ENCODE measurements at places on chromosomes 12 and 14.

DNA sequence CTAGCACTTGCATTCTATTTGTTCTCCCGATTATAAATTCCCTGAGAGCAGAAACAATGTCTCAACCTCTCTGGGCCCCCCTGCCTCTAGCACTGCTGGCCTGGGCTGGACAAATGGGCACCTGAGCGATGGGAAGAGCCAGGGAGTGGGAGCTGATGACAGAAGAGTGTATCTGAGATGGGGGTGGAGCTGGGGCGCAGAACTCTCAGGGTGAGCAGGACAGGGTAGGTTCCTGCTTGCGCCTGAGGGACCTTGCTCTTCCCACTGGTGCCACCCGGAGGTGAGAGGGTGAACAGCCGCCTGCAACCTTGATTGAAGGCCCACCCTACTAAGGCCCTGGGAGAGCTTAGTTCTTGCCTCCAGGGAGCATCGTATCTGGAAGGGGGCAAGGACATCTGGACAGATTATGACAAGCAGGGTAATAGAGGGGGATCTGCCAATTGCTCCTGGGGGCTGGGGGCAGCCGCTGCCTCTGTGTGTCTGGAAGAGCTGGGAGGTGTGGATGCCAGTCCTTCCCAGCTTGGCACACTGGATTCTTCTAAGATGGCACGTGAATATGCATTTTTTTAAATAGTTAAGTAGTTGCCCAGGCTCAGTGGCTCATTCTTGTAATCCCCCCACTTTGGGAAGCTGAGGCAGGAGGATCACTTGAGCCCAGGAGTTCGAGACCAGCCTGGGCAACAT lies 43.0 kb upstream of the TSPAN9 start:
- peak; percentile 74 for DNase-seq

GRCh38 chr12:67540920-67541624 lies 107.5 kb upstream of the DYRK2 start:
- no peak for DNase-seq

DNA sequence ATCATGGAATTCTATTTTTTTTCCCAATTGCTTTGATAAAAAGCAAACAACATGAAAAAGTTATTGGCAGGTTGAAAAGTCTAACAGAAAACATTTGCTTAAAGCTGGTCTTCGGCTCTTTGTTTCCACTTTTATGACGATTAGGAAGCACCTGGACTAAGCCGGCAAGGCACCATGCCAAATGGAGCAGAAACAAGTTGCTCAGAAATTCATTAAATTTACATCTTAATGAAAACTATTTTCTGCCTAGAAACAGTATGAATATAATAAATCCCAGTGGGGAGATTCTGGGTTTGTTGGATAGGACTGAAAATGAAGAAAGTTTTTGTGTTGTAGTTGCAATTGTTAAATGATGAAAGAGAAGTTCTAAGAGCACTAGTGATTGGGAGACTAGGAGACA lies 51.4 kb upstream of the OR9K2 start:
- DNase-seq = no peak

DNA sequence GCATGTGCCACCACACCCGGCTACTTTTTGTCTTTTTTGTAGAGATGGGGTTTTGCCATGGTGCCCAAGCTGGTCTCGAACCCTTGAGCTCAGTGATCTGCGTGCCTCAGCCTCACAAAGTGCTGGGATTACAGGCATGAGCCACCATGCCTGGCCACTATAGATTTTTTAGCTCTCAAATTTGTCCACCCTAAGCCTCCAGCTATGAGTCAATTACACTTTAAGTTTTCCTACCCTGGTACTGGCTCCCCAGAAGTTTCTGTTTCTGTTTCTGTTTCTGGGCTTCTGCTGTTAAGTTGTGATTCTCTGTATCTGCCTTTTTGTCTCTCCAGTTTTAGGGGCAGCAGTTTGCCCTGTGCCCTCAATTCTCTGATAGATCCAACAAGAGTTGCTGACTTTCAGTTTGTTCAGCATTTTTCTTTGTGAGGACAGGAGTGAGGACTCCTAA lies 4.4 kb upstream of the TINF2 start:
- no peak for DNase-seq

DNA sequence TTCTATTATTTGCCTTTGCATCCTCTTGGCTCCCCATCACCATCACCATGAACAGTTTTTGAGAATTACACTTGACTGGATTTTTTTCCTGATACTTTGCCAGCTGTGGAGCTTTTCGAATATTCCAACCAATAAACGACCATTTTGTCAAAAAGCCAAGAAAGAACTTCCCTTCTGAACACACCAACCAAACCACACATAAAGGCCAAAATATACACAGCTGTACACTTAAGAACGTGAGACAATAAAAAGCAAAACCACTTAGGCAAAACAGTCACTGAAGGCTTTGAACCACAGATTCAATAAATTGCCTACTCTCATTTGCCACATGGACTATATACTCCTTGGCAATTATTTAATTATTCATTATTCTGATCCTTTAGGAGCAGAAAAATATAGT lies 1.1 kb downstream of the C14orf93 start:
- no peak for DNase-seq

DNA sequence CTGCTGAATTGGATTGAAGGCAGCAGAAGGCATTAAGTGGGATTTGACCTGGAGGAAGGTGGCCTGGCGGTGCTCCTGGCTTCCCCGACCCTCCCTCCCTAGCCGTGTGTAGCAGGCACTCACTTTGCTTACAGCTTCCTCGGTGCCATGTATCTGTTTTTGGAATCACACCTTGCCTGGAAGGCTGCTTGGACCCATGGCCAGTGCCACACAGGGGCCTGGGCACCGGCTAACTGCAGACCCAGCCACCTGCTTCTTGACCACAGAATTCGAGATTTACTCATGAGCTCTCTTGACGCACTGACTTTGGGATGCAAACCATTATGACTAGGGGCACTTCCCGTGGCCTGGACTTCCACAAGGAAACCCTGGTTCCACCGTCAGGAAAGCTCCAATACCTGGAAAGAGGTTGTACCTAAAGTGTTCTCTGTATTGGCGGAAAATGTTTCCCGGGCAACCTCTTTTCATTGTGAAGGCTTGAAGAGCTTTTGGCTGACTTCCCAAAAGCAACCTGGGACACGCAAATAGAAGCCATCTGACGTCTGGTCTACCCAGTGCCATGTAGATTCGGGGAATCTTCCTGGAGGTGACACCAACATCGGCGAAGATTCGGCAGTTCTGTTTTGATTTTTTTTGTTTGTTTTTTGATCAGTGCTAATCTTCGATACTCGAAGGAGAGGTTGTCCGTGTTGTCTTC lies 125.6 kb upstream of the RTL1 start:
- no peak for DNase-seq

GRCh38 chr12:93634416-93634815 lies 42.8 kb upstream of the CRADD start:
- DNase-seq = no peak

DNA sequence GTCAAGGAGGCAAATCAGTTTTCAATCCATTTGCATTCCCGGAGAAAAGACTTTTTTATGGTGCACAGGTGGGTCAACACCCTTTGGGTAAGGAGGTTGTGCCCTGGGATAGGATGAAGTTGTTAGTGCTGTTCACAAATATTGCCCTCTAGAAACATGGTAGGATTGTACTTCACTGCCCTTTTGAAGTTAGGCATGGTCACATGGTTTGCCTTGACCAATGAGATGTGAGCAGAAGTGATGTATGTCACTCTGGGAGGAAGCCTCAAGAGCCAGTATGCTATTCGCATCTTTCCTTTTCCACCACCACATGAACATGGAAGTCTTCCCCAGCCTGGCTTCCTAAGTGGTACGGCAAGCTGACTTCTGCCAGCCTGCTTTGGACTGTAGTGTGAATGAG lies 182.7 kb downstream of the TMX1 start:
- no peak for DNase-seq

GRCh38 chr12:126811391-126811790 lies 1455.6 kb upstream of the TMEM132C start:
- DNase-seq = no peak

DNA sequence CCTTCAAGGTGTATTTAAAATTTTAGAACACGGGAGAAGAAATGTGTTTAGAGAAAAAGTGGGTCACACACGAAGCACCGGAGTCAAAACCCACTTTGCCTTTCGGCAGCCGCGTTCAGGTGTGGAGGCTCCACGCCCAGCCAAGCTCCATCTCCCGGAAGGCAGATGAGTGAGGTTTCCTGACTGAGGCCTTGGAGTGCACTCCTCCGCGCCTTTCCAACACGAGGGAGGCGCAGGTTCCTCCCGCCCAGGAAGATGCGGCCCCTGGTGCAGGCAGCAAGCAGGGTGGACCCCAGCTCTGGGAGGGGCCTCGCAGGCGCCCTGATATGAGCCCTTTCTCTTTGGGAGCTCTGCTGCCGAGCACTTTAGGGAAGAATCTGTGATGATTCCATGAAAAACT lies 22.5 kb downstream of the MTA1 start:
- DNase-seq = no peak

DNA sequence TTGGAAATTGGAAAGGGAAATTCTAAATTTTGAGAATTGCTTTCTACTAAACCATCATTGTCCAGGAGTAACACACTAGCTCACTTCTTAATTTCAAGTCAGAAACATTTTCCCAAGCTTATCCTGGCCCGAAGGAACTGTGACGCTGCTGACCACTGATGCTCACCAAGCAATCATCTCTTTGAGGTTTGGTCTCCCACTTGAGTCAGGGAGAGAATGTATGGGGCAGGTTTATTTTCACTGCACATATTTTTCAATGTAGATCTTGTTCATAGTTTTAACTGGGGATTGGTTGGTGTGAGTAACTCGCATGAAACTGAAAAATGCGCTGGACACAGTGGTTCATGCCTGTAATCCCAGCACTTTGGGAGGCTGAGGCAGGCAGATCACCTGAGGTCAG lies 12.9 kb upstream of the RNASE10 start:
- no peak for DNase-seq

- DNase-seq = no peak
Observed at GRCh38 chr12:25469368-25469767, 83.7 kb downstream of the LMNTD1 start.

GRCh38 chr12:52247622-52248540 lies 14.8 kb downstream of the KRT7 start:
- no peak for DNase-seq

DNA sequence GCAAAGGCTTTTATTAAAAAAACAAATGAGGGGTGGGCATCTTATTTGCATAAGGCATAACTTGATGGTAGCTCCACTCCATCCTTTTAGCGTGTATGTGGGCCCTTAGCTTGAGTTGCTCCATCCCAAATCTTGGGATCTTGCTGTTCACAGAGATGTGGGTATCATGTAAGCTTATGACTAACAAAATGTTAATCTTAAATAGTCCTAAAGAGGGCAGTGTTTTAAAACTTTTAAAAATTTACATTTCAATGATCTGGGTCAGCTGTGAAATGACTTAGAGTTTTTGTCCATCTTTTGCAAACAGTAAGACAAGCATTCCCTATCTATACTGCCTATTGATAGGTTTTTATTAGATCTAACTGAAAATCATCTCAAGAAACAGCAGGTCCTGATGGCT lies 86.0 kb downstream of the SLCO1A2 start:
- no peak for DNase-seq

DNA sequence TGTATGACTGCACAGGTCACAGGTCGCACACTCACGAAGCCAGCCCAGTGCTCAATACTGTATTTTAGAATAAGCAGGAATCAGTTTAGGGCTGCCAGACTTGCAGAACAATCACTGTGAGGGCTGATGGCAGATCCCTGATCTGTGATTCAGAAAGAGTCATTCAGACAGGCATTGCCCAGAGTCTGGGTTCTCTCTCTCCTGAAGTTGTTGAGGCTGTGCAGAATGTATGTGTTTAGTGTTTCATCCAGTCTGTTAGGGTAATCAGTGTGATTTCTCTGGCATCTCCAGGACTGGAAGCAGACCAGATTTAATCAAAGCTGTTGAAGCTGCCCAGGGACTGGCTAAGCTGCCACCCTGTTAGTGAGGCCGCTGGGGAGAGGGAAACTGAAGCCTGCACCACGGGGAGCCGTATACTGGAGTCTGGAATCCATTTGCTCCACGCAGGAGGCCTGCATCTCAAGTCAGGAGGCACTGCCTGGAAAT lies 69.3 kb downstream of the ETV6 start:
- no peak for DNase-seq

DNA sequence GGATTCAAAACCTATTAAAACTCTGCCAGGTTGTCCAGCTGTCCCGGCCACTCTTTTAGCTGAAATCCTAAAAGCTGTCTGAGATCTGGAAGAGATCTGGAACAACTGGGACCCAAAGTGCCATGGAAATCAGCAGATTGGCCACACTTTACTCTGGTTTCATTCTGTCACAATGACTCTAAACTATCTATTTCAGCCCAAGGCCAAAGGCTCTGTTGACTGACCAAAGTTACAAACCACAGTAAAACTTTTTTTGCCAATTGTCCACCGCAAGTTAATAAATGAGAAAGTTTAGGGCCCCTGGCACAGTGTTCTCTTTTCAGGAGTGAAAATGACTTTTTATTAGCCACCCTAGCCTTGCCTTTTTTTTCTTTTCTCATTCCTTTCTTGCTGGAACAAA lies 113.4 kb upstream of the CPM start:
- no peak for DNase-seq

GRCh38 chr14:72850360-72850759 lies 43.5 kb downstream of the DPF3 start:
- no peak for DNase-seq

- DNase-seq = no peak
Observed at GRCh38 chr14:36504771-36505175, 15.3 kb downstream of the NKX2-1 start.

DNA sequence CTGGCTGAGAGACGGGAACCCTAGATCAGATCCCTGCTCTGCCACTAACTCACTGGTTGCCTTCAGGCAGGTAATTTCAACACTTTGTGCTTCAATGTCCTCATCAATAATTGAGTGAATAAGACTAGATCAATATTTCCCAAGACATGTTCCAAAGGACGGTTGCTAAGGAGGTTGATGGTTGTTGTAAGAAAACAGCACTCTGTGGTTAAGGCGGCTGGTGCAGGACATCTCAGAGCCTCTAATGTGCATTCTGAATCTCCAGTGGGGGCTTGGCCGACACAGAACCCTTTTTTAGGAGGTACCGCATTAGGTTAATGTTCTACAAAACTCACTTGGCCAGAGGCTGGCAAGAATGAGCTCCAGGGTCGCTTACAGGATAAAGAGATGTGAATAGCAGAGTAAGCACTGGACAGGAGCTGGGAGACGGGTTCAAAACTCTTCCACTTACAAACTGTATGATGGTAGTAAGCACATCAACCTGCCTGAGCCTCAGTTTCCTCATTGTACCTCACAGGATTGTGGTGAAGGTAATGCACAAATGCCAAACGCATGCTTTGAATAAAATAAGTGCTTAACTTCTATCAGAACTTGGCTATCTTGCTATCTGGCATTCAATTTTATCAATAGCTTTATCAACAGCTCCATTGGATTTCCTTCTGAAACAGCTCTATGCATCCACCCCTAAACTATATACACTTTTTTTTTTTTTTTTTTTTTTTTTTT lies 136.9 kb upstream of the PARP11 start:
- no peak for DNase-seq

- DNase-seq = no peak
Observed at GRCh38 chr12:65205886-65206285, 36.5 kb downstream of the LEMD3 start.

DNA sequence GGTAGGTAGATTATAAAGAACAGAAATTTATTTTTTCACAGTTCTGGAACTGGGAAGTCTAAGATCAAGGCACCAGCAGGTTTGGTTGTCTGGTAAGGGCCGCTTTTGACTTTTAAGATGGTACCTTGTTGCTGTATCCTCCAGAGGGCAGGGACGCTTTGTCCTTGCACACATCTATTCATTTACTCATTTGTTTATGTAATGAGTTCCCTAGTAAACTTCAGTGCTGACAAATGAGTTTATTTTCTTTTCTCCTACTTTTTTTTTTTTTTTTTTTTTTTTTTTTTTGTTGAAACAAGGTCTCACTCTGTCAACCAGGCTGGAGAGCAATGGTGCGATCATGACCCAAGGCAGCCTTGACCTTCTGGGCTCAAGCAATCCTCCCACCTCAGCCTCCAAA lies 195.7 kb downstream of the FBXL14 start:
- DNase-seq = no peak
